Vagina (tissue), 2 donors: ENCODE measurements at places on chromosomes 13 and 19.

GRCh38 chr13:51825165-51825592 is 19.8 kb downstream of the TMEM272 start:
- no peak for DNase-seq

DNA sequence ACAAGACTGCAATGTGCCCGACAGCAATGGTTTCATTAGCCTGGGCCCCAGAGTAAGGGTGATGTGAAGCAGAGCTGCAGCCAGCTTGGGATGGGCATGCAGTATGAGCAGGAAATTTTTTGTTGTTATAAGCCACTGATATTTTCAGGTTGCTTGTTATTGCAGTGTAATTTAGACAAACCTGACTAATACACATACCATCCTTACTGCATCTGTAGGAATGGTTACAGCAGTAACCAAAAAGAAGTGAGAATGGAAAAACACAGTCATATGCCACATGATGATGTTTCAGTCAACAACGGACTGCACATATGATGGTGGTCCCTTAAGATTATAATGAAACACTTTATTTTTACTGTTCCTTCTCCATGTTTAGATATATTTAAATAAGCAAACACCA is 8.6 kb upstream of the POMP start:
- DNase-seq: no peak

GRCh38 chr13:72221276-72221962 is 354.4 kb upstream of the DACH1 start:
- no peak for DNase-seq

- DNase-seq: no peak
Observed at GRCh38 chr13:70339738-70340137, 231.5 kb upstream of the KLHL1 start.

DNA sequence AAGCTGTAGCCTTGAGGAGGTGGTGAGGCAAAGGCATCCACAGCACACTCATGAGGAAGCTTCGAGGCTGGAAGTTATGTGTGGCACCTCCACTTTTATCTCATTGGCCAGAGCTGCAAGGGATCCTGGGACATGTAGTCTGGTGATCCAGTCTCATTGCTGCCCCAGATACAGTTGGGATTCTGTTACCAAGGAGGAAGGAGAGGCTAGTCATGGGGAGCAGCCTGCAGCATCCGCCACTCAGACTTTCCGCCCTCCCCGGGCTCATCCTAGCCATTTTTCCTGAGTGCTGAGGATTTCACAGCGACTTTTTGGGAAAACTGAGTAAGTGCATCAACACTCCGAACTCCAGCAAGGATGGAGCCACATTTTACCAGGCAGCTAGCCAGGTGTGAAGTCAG is 74.4 kb downstream of the DPF1 start:
- DNase-seq: no peak

- no peak for DNase-seq
Observed at GRCh38 chr13:32666990-32667571, 80.8 kb downstream of the PDS5B start.

GRCh38 chr13:112771877-112772538 is 82.2 kb downstream of the ATP11A start:
- DNase-seq: no peak
